ENCODE measurements at places on chromosomes 6 and 20.

- DNase-seq, result no peak
Observed at GRCh38 chr6:151279891-151280290, 40.1 kb downstream of the AKAP12 start.

DNA sequence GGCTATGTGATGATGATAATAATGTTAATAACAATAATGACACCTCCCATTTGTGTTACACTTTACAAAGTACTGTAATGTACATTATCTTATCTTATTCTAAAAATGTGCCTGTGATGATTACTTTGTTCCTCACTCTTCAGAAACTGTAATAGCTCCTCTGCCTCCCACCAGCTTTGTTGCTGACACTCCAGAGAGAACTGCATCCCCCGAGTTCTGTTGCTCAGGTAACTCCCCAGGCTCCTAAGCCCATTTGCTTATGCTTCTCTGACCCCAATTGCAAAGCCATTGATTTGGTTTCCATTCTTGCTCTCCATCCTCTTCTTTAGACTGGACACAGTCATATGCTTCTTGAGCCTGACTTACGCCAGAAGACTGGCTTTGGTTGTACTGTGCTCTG, 319.7 kb downstream of the EPM2A start:
- no peak for DNase-seq

- no peak for DNase-seq
Observed at GRCh38 chr20:32482143-32482441, 103.0 kb downstream of the NOL4L start.

GRCh38 chr6:157842212-157842611, 19.2 kb downstream of the SNX9 start:
- no peak for DNase-seq

DNA sequence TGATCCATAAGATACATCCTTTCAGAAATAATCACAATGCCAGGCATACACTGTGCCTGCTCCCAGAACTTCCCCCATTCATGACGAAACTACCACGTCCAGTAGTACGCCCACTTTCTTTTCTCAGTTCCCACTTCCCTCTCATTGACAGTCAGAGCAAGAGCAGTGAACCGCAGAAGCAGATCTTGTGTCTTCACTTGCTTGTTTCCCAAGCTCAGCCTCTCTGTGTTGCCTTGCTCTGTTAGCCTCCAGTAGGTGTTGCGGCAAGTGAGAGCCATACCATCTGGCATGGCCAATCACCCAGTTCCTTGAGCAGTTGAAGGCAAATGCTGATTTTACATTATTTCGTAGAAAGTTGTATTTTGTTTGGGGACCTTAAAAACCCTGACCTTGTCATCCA, 11.7 kb downstream of the UST start:
- DNase-seq, result peak; percentile 44

GRCh38 chr6:117414770-117415169, 11.0 kb downstream of the ROS1 start:
- no peak for DNase-seq

GRCh38 chr20:56826705-56827665, 197.9 kb downstream of the TFAP2C start:
- no peak for DNase-seq

DNA sequence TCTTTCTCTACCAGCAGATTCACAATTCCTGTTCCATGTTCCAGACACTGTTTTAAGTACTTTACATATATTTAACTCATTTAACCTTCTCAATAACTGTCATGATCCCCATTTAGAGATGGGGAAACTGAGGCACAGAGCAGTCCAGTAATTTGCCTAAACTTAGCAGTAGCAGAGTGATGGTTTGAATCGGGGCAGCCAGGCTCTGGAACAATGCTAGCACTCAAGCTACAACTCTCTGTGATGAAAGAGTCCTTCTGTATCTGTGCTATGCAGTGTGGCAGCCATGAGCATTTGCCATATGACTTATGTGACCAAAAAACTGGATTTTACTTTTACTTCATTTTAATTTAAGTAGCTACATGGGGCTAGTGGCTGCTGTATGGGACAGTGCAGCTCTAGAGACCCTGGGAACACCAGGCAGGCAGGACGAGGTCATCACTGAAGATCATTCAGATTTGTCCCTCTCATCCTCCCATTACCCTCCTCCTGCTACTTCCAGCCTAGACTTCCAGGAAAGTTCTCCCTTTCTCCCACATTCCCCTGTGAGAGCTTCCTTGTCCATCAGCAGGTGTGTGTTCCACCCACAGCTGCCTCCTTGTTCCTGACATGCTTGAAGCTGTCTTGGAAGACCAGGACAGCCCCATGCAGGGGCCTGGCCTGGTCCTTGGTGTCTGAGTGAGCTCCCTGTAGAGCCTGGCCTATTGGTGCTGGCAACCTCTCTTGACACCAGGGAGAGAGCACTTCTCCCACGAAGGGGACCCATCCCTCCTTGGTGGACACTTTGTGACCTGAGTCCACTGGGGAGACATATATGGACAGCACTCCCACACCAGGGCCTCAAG, 157.0 kb downstream of the MRPL14 start:
- no peak for DNase-seq

GRCh38 chr6:153944201-153944600, 94.8 kb upstream of the OPRM1 start:
- DNase-seq, result no peak

GRCh38 chr6:70813885-70814284, 143.0 kb downstream of the B3GAT2 start:
- no peak for DNase-seq

- no peak for DNase-seq
Observed at GRCh38 chr20:37295001-37295400, 5.5 kb downstream of the MANBAL start.

DNA sequence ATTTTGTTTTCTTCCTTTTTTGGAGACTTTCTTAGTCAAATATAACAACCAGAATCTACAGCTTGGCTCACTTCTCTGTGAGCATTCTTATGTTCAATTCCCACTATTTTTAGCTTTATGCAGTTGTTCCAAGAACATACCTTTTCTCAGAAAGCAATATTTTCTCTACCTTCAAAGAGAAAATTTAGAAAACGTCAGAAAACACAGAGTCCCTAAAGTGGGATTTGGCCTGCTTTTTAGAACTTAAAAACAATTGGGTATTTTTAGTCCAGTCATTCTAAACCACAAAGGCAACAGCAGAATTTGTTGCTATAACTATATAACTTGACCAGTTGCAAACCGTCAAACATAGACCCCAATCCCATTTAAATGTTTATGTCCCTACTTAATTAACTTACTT, 133.1 kb downstream of the MOXD1 start:
- DNase-seq, result no peak

DNA sequence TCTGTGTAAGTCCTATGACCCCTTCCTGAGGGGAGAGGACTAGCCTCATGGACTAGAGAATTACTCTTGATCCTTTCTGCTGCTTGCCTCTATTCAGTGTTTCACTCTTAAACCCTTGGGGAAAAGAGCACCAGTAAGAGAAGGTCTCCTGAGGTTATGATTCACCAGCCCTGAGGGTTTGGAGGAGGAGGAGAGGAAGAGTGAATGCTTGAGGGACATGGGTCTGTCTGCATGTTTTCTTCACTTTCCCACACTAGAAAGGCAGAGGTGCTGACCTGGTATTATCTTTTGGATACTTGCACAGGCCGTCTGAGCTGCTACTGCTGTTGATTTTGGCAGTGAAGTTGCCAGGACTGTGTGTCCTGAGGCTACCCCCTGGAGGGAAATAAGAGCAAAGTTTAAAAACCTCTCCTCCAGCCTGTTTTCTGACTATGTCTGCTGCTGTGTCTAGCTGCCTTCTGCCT, 78.3 kb downstream of the CD109 start:
- no peak for DNase-seq

- DNase-seq, result no peak
Observed at GRCh38 chr20:55668631-55669030, 336.7 kb downstream of the CBLN4 start.

DNA sequence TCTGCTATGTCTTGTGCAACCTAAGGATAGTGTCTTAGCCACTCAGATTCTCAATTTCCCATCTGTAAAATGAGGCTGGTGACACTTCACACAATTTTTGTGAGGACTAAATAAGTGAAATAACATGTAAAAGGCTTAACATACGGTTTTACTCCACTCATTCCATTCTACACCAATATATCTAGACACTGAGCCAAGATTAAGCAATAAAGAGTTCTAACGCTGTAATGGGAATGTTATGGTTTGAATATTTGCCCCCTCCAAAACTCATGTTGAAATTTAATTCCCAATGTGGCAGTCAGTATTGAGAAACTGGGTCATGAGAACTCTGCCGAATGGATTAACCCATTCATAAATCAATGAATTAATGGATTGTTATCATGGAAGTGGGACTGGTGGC, 301.0 kb downstream of the HACE1 start:
- no peak for DNase-seq

DNA sequence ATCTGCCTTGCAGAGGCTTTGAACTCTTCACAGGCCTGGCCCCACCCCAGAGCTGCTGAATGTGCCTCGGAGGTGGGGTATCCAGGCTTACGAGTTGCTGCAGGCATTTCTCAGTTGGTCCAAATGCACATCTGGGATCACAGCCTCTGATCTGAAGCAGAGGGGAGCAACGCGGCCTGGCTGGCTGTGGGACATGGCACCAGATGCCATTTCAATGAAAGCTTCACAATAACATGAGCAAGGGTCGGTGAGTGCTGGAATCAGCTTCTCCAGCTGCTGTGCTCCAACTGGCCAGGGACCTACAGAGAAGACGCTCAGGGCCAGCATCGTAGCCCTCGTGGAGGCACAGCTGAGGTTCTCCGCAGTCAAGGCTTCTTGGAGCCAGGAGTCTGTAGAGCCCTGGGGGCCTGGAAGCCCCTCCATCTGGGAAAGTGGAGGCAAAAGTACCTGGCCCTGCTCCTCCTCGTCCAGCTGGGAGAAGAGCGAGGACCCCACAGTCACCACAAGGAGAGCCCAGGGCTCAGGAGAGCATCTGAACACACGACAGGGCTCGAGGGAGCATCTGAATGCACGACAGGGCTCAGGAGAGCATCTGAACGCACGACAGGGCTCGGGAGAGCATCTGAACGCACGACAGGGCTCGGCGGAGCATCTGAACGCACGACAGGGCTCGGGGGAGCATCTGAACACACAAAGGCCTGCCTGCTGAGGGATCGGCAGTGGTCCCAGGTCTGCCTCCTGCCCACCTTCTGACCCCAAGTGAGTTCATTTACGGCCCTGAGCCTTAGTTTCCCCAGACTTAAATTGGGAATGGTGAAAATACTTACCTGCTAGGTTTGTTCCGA, 165.2 kb downstream of the DLL1 start:
- no peak for DNase-seq
